Stromal cell of bone marrow (primary cell): ENCODE measurements at places on chromosomes 7 and 10.

GRCh38 chr10:129958148-129958628 lies 5.9 kb downstream of the EBF3 start:
- no peak for DNase-seq

- DNase-seq = no peak
These were observed 68.8 kb downstream of the ITGB8 start for GRCh38 chr7:20399521-20399920.

GRCh38 chr7:118059209-118059608 lies 124.8 kb upstream of the LSM8 start:
- no peak for DNase-seq

DNA sequence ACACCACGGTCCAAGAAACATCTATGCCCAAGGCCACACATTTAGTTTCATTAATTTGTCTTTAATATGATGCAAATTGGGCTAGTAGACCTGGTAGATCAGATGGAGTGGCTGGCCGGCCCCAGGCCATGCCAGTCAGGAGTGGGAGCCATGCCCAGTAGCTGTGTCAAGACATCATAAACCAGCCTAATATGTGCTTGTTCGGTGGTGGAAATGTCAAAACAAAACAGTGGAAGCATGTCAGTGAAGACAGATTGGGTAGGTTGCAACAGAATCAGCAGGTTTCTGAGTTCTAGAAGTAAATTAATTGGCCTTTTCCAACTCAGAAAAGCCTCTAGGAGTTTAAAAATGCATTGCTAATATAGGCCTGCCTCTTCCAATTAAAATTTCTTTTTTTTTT lies 124.7 kb downstream of the NRP1 start:
- no peak for DNase-seq

DNA sequence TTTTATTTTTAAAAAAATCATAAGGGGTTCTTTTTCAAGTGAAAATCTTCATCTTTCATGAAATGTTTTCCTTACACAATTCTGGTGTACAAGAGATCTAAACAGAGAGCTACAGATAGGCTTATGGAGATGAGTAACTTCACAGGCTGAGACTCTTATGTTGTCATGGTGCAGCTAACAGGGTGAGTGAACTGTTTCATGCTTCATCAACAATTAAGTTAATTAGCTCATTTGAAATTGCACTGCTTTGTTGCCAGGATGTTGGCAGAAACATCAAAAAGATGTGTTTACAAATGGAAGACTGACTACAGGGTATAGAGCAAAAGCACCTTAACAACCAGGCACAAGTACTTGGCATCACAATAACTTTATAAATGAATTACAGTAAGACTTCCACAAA lies 230.8 kb downstream of the FOXP2 start:
- DNase-seq = no peak

- no peak for DNase-seq
These were observed 17.8 kb upstream of the HERPUD2 start for GRCh38 chr7:35712563-35713226.

- DNase-seq = peak; percentile 86
These were observed at the start of gene CPED1 for GRCh38 chr7:120988591-120989256. CPED1 (plus strand) TSS chr7:120988711; CDS start chr7:120989622, 911 bp downstream.

- DNase-seq = no peak
These were observed 386.3 kb downstream of the TNS3 start for GRCh38 chr7:47195641-47196040.

DNA sequence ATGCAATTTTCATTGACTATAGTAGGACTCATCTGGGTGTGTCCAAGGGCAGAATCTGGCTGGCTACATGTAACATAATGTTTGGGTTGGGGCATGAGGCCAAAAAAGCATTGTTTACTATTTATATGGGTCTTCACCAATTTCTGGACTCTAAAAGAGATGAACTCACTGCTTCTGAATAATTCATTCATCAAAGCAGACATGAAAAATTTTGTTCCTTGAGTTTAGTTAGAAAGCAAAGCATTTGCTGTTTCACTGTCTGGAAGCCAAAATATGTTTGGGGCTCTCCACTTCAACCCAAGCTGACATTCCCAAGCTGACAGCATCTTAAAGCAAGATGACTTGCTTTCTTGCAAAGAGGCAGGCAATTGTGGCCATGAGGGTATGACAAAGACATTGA lies 670.6 kb downstream of the SUGCT start:
- DNase-seq = no peak

- DNase-seq = peak; percentile 55
These were observed 11.4 kb downstream of the NET1 start for GRCh38 chr10:5423771-5424170.

DNA sequence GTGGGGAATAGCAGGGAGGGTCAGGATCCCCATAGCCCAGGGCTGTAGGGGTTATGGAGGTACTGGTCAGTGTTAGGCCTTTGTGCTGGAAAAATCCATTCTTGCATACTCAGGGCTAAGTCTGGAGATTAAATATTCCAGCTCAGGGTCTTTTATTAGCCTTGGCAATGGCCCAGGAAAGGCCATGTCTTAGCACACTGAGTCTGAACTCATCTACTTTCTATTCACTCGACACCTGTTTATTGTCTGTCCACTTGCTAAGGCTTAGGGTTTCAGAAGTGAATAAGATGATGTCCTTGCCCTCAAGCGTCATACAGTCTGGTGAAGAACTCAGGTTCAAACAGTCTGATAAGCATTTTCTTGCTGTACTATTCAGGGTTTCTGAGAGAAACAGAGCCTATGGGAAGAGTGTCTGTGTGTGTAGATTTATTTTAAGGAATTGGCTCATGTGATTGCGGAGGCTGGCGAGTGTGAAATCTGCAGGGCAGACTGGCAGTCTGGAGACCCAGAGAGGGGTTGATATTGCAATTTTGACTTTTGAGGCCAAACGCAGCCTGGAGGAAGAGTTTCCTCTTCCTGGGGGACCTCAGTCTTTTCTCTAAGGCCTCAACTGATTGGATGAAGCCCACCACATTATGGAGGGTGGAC lies 135.8 kb downstream of the RAMP3 start:
- DNase-seq = no peak

DNA sequence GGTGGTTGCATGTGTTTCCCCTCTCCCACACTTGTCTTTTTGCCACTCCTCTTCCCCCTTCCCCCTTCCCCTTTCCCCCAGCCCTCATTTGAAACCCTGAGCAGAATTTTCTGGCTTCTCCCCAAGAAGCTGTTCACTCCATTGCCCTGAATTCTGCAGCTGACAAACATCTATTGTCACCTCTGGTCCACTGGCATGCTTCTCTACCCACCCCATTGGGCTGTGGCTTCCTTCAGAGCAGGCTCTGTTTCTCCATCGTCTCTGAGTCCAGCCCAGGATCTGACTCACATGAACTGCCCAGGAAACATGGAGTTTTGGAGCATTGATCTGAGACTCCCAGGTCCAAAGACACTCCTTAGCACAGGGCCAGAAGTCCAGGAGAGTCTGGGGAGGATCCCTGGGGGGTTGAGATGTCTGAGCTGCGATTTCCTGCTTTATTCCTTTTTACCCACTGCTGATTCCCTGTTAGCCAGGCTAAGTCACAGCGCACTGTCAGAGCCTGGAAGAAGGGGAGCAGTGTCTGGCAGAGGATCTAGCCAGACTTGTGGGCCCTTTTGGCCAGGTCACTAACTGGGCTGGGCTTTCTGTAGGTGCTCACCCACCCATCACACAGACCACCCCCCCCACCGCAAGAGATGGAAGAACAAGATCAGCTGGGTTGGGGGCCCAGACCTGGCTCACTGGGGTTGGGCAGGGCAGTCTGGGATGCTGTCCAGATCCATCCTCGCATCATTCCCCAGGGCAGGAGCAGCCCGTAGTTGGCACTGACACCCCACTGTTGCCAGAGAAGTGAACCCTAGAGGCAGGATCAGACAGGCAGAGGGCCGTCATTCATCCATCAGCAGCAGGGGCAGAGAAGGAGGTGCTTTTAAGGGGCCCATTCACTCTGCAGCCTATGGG lies 3.5 kb downstream of the CHAT start:
- DNase-seq = no peak

GRCh38 chr7:818031-818699 lies 14.1 kb upstream of the SUN1 start:
- DNase-seq = no peak

- DNase-seq = no peak
These were observed 140.5 kb downstream of the ARL4A start for GRCh38 chr7:12827920-12828319.

DNA sequence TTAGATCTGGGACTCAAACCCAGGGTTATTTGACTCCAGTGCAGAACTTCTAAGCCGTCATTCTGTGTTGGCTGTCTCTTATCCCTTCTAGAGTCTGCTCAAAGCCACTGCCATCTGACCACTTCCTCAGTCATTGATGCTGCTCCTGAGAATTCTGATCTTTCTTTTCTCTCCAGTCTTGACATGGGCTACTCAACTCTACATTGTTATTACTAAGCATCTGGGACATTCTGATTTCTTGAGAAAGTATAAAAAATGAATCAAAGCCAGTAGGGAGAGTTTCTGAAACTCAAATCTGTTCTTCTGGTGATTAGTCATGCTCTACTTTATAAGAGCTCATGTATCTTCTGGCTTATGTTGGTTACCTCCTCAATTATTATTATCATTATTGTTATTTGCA lies 48.7 kb downstream of the ANK3 start:
- peak; percentile 25 for DNase-seq

DNA sequence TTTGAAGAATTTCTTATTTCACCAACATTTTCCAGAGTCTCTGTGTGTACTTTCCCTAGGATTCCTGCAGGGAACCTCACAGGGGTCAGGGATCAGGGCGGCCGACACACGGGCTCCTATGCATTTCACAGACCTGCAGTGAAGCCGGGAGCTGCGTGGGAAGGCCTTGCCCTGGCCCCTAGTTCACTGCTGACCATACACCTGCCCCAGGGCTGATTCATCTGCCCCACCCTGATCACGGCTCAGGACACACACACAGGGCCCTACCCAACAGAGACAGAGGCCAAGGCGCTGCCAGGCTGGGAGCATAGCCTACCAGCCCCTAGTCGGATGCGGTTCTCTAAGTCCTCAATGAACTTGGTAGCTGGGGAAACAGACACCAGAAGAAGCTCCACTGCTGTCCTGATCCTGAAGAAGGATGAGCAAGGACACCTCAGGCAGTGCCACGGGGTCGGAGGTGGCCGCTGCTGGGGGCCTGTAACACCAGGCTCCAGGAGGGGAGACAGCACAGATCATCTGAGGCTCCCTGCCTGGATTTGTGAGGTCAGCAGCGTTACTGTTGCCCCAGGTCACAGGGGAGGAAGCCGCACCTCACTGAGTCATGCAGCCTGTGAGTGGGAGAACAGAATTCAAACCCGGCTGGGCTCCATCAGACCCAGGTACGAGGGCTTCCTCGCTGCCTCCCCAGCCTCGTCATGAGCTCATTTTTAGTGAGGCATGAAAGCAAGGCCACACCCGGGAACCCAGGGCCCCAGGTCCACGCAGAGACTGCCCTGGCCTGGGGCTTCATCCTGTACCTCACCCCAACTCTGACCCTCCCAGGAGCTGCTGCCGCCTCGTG lies 278.8 kb upstream of the PPP2R2D start:
- no peak for DNase-seq

GRCh38 chr10:108782411-108782810 lies 1140.9 kb downstream of the XPNPEP1 start:
- no peak for DNase-seq

GRCh38 chr7:148270576-148270975 lies 320.0 kb upstream of the C7orf33 start:
- no peak for DNase-seq

- DNase-seq = no peak
These were observed 87.1 kb downstream of the CRTAC1 start for GRCh38 chr10:97943294-97943693.

- no peak for DNase-seq
These were observed 18.8 kb downstream of the SORBS1 start for GRCh38 chr10:95542330-95542729.

GRCh38 chr7:25619381-25619780 lies 391.1 kb upstream of the NPVF start:
- no peak for DNase-seq

GRCh38 chr7:141268614-141269013 lies 194.8 kb downstream of the TMEM178B start:
- DNase-seq = no peak

- no peak for DNase-seq
These were observed 237.3 kb upstream of the AGK start for GRCh38 chr7:141313896-141314295.

GRCh38 chr10:60162631-60163030 lies 227.0 kb downstream of the ANK3 start:
- no peak for DNase-seq

GRCh38 chr10:48758411-48758810 lies 73.7 kb downstream of the WDFY4 start:
- DNase-seq = no peak

GRCh38 chr10:11594589-11595394 lies 16.7 kb downstream of the USP6NL start:
- DNase-seq = no peak

GRCh38 chr7:140983802-140984201 lies 30.9 kb downstream of the MRPS33 start:
- DNase-seq = no peak

- no peak for DNase-seq
These were observed 60.7 kb downstream of the SMURF1 start for GRCh38 chr7:99083068-99083651.

DNA sequence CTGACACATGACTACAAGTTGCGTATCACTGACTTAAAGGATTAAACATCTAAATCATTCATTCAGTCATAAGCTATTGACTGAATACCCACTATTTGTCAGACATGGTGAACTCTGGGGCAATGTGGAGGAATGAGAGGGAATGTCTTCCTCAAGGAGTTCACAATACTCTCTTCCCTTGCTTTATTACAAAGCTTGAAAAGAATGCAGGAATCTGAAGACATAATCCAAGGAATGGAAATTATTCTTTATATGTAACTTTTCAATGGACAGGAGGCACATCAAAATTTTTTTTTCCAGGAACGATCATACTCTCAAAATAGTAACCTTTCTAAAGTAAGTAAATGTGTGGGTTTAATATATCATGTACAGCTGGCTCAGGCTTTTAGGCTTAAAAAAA lies 111.9 kb downstream of the ATXN7L1 start:
- DNase-seq = no peak

- no peak for DNase-seq
These were observed 899.1 kb upstream of the ZWINT start for GRCh38 chr10:57260175-57260574.

GRCh38 chr7:82359426-82359825 lies 84.2 kb downstream of the CACNA2D1 start:
- no peak for DNase-seq

- DNase-seq = no peak
These were observed 111.1 kb downstream of the TNS3 start for GRCh38 chr7:47470567-47471357.

- no peak for DNase-seq
These were observed 192.1 kb downstream of the DNAJB6 start for GRCh38 chr7:157528785-157529341.

DNA sequence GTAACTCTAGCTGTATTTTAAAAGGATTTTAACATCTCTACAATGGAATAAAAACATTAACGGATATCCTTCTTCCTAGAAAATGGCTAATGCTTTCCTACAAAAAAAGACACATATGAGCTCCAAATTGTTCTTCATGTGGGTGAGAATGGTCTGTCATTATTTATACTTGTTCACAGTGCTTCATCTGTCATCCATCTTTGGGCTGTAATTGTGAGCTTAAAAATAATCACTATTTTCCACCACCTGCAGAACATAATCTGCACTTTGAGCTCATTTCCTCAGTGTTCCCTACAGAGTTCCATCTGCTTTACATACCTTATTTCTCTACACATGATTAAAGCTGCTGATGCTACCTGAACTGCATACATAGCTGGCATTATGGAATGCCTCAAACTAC lies 979.1 kb upstream of the C7orf33 start:
- no peak for DNase-seq

- DNase-seq = no peak
These were observed 51.3 kb downstream of the MDFIC start for GRCh38 chr7:114973147-114973546.

GRCh38 chr7:138875794-138876193 lies 77.8 kb upstream of the ATP6V0A4 start:
- no peak for DNase-seq

GRCh38 chr10:9302140-9302746 lies 1247.8 kb downstream of the GATA3 start:
- DNase-seq = peak; percentile 25
